Endodermal cell (in vitro differentiated cells): ENCODE measurements at places on chromosomes 11 and 22.

DNA sequence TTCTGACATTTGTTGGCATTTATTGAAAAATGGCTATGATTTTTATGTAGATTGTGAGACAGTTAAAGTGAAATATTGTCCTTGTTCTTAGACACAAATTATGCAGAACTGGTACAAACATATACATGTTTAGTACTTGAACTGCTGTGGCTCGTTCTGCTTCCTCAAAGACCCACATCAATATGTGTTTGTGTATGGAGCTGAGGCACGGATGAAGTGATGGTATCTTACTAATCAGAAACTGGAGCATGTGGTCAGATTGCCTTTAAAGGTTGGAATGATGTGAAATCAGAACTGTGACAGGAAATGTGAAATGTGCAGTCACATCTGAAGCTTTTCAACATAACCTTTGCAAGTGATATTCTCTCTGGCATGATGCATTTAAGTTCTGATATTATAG is 130.4 kb downstream of the NAV2 start:
- DNase-seq = no peak

- DNase-seq = peak; percentile 52
Measured at GRCh38 chr22:33476716-33477115, 418.5 kb upstream of the SYN3 start.

GRCh38 chr22:47850644-47851151 is 1088.2 kb downstream of the TBC1D22A start:
- DNase-seq = no peak

DNA sequence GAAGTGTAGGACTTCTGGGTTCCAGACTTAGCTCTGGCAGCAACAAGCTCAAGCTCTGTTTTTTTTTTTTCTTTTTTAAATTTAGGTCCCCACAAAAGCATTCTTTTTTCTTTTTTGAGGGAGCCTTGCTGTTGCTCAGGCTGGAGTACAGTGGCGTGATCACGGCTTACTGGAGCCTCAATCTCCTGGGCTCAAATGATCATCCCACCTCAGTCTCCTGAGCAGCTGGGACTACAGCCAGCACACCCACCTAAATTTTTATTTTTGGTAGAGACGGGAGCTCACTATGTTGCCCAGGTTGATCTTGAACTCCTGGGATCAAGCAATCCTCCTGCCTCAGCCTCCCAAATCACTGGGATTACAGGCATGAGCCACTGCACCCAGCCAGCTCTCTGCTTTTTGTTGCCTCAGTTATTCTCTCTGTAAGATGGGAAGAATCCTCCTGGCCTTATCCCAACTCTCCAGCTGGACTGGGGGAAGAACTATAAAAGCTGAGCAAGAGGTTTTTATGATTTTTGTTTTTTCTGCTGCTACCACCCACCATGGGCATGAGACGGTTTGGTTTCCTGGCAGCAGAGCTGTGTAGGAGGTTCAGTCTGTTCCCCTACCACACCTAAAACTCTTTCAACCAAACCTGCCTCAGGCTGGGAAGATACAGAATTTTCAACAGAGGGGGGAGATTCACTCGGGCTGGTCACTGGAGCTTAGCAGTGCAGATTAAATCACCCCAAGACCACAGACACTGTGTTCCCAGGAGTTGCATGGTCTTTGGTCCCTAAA is 11.6 kb upstream of the MTFP1 start:
- no peak for DNase-seq

DNA sequence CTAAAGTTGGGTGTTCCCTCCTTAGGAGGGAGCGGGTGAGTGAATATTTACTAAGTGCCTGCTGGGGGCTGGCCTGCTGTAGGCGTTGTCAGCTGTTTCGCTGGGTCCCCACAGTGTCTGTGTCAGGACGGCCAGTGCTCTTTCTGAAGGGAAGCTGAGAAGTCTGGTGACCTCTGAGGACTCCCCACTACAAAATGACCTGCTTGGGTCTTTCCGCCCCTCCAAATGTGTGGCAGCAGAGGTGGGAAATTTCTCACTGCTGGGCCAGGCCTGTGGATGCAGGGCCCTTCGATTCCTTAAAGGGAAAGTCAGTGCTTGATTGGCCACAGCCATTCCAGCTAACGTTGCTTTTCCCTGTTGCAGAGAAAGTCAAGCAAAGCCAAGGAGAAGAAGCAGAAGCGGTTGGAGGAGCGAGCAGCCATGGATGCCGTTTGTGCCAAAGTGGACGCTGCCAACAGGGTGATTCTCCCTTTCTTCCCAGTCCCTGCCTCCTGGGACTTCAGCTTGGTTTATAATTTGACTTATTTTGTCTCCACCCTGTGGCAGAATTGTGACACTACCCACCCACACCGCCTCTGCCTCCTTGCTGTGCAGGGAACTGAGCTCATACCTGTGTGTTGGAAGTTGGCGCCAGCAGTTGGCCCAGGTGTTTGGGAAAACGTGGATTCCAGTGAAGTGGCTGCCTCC is 6.8 kb downstream of the NAA40 start:
- DNase-seq = peak; percentile 90

DNA sequence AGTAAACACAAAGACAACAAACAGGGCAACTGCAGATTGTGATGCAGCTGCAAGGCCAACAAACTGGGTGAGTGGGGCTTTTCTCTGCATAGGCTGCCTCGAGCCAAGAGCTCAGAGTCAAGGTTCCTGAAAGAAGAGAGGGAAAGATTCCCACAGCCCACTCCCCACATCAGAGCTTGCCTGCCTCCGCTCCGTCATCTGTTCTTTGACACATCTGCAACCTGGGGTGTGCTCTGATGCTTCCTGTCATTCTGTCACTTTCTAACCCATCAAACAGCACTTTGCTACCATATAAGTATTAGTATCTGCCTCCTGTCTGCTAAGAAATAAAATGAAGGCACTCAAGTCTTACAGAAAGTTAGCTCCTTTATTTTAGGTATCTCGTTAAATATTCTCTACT is 46.9 kb downstream of the C22orf31 start:
- no peak for DNase-seq

DNA sequence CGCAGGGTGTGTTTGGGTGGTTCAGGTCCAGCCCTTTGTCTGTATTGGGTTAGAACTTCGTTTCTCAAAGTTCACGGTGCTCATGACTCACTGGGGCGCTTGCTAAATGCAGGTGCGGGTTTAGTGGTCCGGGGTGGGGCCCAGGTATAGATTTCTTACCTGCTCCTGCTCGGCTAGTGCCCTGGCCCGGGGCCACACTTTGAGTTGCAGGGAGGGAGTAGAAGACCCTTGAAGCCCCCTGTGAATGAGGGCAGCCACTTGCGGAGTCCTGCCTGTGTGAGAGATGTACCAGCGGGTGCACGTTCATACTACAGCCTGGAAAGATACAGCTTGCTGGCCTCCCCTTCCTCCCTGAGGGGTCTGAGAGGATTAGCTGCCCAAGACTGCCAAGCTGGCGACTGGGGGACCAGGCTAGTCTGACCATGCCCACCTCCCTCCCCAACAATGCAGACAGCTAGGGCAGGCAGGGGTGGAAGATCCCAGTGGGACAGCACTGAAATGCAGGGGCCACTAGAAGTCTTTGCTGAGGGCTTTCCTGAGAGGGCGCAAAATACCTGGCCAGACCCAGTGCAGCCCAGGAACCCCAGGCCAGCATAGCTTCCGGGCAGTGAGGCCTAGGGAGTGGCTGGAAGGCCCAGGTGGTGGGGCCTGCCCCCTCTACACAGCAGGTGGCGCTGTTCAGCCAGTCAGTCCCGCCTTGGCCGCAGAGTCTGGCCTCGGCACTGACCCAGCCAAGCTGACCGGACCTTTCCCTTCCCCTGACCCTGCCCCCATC is 5.1 kb upstream of the MYRF start:
- peak; percentile 95 for DNase-seq

DNA sequence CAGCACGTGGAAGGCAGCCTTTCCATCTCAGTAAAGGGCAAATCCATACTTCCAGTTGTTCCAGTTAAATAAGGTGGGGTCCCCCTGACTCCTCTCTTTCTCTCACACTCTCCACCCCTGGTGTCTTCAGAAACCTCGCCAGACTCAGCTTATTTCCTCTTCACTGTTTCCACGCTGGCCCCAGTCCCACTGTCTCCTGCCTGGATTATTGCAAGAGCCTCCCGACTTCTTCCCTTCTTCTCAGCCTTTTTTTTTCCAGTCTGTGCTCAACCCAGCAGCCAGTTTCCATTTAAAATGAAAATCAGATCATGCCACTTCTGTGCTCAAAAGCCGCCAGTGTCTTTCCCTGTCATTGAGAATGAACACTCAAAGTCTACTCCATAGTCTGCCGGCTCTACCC is 131.4 kb downstream of the PKNOX2 start:
- DNase-seq = no peak

DNA sequence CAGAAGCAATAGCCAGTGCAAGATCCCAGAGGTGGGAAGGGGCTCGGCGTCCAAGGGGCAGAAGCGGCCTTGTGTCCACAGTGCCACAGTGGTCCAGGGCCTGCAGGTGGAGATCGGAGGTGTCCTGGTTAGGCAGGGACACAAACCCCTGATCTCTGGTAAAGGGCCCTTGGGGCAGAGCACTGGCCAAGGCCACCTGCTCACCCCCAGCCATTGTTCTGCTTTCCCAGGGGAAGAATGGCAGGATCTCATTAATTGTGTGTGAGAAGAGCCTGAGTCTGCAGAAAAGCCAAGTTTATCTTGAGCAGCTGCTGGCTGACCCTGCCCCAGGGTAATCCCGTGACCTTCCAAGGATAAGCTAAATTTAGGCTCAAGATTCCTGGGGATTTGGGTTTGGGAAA is 3.1 kb upstream of the CLDN5 start:
- DNase-seq = peak; percentile 47

GRCh38 chr11:12525466-12526055 is 148.2 kb downstream of the PARVA start:
- no peak for DNase-seq

DNA sequence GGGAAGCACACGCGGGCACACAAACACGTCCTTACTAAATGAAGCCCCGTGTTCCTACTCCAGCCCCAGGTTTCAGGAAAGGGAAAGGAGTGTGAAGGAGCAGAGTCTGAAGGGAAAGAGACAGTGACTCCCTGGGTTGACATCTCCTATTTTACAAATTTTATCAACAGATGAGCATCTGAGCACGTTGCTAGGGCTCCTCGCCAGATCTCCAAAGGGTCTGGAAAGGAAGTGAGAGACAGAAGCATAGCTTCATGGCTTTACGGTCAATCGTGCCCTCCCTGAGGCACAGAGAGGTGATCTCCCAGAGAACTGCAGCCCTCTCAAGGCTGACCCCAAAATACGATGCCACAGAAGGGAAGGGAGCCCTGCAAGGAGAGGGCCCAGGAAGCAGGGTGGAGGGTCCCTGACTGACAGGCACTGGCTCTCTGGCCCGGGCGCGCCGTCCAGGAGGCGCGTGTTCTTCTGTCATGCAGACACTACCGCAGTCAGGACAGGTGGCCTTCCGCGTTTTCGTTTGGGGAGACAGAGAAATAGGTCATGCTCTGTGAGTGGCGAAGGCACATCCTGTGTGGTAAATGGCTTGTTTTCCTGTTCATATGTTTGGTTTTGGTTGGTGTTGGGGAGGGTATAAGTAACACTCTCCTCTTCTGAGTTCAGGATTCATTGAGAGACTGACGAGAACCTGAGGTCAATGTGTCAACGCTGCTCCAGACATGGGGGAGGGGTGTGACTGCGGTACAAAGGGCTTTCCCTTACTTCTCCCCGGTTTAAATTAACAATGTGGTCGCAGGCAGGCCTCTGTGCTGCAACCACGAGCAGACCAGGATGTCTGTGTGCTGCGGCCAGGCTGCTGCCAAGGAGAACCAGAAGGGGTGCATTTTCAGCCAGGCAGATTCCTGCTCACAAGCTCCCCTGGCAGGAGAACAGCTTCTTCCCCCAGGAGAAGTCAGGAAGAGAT is 813.3 kb downstream of the OPCML start:
- peak; percentile 69 for DNase-seq

DNA sequence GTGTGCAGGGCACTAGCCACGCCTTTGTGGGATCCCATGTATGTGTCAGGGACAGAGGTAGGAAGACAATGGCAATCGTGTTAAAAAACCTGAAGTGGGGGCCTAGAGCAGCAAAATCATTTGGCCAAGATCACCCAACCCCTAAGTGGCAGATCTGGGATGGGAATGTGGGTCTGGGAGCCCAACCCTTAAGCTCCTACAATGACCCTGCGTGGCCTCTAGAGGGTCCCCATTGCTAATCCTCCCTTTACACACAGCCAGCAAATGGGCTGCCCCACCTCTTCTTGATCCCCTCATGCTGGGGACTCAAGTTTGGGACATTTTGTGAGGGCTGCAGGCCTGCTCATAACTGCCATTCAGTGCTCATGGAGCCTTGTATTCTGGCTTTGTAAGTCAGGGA is 73.2 kb upstream of the SUSD2 start:
- DNase-seq = peak; percentile 67

GRCh38 chr11:56876621-56877275 is 112.0 kb upstream of the OR5AK2 start:
- DNase-seq = no peak

DNA sequence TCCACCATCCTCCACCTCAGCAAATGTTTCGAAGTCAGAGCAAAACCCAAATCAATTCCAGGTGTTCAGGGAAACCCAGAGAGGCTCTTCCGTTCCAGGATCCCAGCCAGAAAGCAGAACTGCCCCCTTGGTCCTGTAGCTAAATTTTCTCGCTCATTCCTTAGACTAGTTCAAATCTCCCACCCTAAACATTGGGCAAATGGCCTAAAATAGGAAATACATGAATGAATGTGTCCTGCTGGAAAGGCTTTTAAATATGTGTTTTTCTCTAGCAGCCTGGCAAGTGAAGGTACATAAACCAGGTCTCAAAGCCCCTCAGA is 89.6 kb downstream of the ETS1 start:
- DNase-seq = no peak

DNA sequence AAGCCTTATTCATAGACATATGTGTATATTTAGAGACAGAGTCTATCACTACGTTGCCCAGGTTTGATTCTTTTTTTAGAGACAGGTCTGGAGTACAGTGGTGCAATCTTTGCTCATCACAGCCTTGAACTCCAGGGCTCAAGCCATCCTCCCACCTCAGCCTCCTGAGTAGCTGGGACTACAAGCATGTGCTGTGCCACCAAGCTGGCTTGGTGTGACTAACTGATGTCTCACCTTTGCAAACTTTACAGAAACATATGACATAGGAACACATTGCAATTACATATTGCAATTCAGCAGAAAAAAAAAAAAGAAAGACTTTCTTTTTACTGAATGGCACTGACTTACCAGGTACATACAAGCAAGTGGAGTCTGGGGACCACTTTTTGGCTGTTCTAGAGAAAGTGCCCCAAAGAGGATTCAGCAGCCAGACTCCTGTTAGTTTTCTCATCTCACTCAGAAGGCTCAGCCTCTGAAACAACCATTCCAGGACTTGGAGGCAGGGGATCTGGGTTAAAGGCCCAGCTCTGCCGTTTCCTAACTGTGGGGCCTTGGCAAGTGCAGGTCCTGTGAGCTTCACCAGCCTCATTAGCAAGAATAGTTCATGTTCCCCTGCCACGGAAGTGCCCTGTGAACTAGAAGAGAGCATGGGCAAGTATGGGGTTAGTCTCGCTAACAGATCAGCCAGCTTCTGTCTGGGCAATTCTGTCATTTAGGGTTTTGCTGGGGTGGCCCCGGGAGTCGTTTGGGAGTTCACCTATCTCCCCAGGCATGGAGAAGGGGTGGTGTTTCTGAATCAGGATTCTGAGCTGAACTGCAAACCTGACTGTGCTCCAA is 11.3 kb upstream of the NFAM1 start:
- no peak for DNase-seq

- no peak for DNase-seq
Measured at GRCh38 chr22:42700901-42701300, 19.8 kb downstream of the A4GALT start.
